ENCODE measurements at places on chromosomes 2 and 18.

- DNase-seq, result no peak
These were observed 16.7 kb downstream of the MYCN start for GRCh38 chr2:15956751-15957736.

- peak; percentile 64 for DNase-seq
These were observed 38.1 kb downstream of the AGFG1 start for GRCh38 chr2:227509824-227510619.

- DNase-seq, result no peak
These were observed 451.8 kb upstream of the NRXN1 start for GRCh38 chr2:51483720-51484119.

- no peak for DNase-seq
These were observed 72.0 kb downstream of the SPRED2 start for GRCh38 chr2:65360441-65360840.

DNA sequence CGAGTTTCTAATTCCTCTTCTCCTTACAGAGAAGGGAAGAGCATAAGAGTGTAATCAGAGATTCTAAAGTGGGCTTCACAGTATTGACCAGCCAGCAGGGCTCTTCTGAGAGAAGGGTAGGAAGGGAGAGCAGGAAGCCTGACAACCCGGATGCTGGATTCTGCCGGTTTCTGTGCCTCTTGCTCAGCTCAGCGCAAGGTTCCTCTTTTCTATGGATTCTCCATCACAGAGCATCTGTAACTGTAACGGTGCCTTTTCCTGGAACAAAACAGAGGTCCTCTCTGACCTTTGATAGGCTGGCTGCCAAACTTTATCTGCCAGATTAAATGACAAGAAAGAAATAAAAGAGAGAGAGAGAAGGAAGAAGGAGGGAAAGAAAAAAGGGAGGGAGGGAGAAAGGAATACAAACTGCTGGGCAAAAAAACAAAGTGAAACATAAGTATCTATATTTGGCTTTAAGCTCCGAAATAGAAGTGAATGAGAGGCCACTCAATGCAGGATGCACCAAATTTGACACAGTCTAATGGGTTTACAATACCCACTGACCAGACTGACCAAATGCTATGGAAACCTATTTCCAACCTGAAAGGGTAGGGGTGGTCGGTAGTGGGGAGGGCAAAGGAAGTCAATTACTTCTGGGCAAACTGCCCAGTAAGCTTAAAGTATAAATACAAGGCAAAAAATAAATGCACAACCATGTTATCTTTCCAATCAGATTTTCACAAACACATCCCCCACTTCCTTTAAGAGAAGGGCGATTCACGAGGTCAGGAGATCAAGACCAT lies 59.2 kb downstream of the PIEZO2 start:
- DNase-seq, result no peak

- no peak for DNase-seq
These were observed 541.0 kb upstream of the ZEB2 start for GRCh38 chr2:145060876-145061275.

DNA sequence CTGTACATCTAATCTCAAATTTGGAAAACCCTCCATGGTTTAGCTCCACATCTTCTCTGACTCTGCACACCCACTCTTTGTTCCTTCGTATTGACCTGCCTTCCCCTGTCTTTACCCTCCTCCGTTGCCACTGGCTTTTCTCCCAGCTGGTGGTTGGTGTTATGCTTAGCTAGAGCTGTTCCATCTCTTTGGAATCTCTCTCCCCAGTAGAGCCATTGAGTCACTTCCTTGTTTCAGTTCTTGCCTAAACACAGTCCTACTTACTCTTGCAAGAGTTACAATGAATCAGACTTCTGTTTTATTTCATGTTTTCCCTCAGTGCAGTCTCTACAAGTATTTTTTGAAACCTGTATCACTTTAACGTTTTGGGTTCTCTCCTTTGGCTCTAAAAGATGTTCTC lies 263.9 kb downstream of the LTBP1 start:
- DNase-seq, result peak; percentile 94

DNA sequence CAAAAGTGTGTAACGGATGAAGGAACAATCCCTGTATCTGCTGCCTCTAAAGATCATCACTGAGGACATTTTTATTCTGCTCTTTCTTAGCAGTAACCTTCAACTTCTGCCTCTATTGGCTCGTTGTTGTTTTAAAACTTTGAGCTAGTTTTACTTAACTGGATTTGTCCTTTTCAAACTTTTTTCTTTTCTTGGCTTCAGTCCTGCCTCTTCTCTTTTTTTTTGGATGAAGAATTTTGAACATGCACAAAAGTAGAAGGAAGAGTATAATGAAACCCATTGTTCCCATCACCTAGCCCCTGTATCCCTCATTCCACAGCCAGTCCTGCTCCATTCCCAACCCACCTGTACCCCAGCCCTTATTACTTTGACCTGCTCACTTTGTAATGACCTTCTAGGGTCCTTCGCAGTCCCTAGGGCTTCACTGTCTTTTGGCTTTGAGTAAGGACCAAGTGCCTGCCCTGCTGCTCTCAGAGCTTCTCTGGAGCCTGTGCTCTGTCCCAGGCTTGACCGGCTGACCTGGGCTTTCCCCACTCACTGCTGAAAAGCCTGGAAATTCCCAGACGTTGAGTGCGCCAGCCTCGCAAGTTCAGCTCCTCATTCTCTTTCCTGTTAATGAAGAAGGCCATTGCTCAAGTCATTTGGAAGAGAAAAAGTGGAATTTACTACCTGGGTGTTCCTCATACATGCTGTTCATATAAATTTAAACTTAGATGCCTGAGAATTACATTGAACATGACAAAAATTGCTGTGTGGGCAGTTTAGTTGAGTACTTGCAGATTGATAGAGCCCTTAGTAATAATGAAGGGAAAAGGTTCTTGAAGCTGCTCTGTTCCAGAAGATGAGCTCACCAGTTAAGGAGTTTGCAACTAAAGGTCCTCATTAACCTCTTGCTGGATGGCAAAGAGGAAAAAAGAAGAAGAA lies 149.3 kb upstream of the ALPP start:
- DNase-seq, result peak; percentile 3

DNA sequence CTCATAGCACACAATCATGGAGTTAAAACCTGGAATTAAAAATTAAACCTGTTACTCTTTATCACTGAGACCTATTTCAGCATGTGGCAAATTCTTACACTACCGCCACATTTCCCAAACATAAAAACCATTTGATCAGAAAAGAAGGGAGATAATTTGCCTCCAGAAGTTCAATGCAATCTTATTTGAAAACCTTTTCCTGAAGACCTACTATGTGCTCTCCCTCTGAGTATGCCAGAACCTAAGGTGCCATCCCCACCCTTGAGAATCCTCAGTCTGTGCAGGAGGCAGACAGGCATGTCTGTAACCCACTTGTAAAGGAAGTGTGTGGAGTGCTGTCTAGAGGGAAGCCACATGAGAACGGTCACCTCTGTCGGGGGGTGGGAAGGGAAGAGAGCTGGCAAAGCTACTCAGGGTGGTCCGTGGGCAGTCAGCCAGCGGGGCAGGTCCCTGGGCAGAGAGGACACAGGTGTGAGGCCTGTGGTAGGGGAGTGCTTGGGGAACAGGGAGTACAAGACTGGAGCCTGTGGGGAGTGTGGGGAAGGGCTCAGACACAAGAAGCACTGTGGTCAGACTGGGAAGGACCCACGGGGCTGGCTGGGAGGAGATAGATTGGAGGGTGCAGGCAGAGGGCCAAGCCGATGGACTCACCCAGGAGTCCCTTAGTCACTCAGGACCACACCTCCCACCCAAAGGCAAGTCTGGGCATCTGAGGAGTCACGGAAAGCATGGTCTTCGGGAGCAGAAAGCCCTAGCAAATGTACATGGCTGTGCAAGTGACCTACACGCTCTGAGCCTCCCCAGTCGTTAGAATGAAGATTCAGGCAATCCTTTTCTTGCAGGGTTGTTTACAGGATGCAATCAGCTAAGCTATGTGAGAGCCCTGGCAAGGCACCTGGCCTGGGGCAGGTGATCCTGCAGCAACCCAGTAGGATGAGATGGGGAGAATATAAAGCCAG lies 22.8 kb downstream of the CRACDL start:
- DNase-seq, result peak; percentile 82

GRCh38 chr2:100655446-100655845 lies 92.7 kb downstream of the PDCL3 start:
- no peak for DNase-seq

DNA sequence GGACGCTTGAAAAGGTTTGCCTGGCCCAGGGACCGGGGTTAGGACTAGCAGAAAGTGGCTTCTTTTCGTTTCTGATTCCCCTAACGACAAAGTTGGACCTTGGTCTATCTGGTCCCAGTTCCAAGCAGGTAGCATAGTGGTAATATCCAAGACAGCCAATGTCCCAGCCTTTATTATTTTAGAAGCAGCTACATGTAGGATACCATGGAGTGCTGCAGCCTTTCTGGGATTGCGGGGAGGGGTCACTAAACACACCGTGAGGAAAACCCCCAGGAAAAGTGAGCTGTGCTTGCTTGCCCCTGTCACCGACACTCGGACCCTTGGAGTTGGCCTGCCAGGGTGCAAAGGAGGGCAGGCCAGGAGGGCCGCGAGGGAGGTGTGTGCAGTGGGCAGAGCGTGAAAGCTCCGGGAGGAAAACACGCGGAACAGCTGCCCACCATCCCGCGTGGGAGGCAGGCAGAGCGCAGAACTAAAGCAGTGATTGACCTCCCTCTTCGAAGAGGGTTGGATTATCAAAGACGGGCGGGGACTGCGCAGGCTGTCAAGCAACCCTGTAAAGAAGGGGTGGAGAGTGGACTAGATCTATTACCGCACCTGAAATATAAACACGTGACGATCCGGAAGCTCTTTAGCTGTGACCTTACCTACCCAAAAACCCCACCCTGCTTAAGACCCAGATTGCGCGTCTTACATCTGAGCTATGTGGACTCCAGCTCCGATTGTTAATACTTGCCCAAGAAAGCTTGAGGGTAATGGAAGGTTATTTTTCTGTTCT lies 624 bp upstream of the MAP4K3 start:
- DNase-seq, result no peak

DNA sequence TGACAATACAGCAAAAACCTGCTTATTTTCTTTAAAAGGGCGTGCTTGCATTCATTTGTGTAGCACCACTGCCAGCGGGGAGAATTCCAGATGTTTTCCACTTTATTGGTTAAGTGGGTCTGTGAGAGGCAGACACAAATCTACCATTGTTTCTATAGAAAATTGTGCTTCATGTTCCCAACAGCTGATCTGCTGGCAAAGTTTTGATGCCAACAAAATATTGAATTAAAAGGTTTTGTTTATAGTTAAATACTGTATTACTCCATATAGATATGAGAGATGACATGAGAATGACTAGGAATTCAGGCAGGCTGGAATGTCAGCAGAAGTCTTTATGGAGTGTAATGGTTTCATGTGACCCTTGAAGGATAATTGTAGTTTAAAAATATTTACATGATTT lies 182.7 kb downstream of the MC4R start:
- no peak for DNase-seq

GRCh38 chr2:229714080-229714735 lies at the start of gene DNER:
Gene DNER, minus strand, starts transcription at chr2:229714555. Its CDS starts 132 bp downstream, at chr2:229714423.
- DNase-seq, result no peak

- no peak for DNase-seq
These were observed 28.4 kb upstream of the IL36G start for GRCh38 chr2:112949456-112949855.

- no peak for DNase-seq
These were observed 16.3 kb downstream of the MAP3K20 start for GRCh38 chr2:173091910-173092309.

DNA sequence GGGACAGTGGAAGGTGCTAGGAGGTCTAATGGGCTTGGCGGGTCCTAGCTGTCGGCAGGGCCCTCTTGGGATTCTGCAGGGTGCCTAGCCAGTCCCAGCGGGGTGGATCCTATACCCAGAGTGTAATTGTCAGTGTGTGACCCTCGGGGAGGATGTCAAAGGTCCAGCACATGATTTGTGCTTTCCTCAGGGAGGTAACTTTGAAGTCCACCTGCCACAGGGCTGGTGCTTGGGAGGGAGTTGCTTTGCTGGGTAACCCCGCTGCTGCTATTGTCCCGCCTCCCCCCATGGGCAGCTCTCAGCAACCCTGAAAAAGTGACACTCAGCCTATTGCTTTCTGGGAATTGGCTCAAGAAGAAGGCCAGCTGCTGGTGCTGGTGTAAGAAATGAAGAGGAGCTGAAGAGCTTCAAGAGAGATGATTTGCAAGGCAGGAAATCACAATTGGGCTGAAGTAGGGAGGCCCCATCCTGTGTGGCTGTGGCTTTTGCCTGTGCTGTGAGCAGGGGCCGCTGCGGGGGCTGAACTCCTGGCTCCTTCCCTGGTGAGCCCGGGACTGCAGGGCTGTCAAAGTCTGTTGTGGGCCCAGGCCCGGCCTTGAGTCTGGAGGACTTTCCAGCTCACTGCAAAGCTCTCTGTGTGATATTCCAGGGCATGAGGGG lies 36.4 kb downstream of the EMILIN2 start:
- DNase-seq, result no peak
